ENCODE measurements at places on chromosomes 2 and 18. TPM values are rescaled to one million over a fixed set of nuclear protein-coding genes. Genes with fewer than 3 reads are reported as not detected.

Gene REEP1
- 0.53 TPM for total RNA-seq

Gene RAX
- total RNA-seq = not detected

Gene SLC39A10
- 47.4 TPM for total RNA-seq

Gene FAP
- 2.0 TPM for total RNA-seq

Gene CD226
- 0.20 TPM for total RNA-seq

Gene UGT1A10
- not detected for total RNA-seq

Gene GRHL1
- 0.85 TPM for total RNA-seq

Gene NUP35
- 22.1 TPM for total RNA-seq

Gene KIAA2012
- not detected for total RNA-seq

Gene IWS1
- 51.0 TPM for total RNA-seq

Gene LINC00305
- not detected for total RNA-seq

Gene TOGARAM2
- not detected for total RNA-seq

Gene MXD1
- 11.7 TPM for total RNA-seq

Gene FBXO15
- total RNA-seq = not detected

Gene ATOH8
- 12.7 TPM for total RNA-seq

Gene SERPINB4
- total RNA-seq = not detected

Gene AKAIN1
- total RNA-seq = not detected

Gene UGT1A6
- total RNA-seq = not detected

Gene GALNT3
- 0.85 TPM for total RNA-seq

Gene CYP26B1
- 1.1 TPM for total RNA-seq

Gene PDE11A
- total RNA-seq = 0.51 TPM

Gene MC4R
- not detected for total RNA-seq

Gene PKP4
- 55.1 TPM for total RNA-seq

Gene NLRC4
- total RNA-seq = not detected

Gene SH3BP4
- 105 TPM for total RNA-seq

Gene DLX2
- total RNA-seq = not detected

Gene FSHR
- not detected for total RNA-seq

Gene SMAD7
- total RNA-seq = 4.6 TPM

Gene NETO1
- total RNA-seq = not detected

Gene REG3G
- total RNA-seq = not detected

Gene ZNF804A
- not detected for total RNA-seq

Gene LIMS4
- 35.7 TPM for total RNA-seq

Gene TDRD15
- total RNA-seq = not detected

Gene TMEM247
- total RNA-seq = not detected

Gene EN1
- not detected for total RNA-seq

Gene HAT1
- 50.3 TPM for total RNA-seq

Gene UGT1A4
- total RNA-seq = not detected

Gene SERPINB13
- total RNA-seq = not detected

Gene TAF1B
- total RNA-seq = 29.4 TPM

Gene MC2R
- not detected for total RNA-seq

Gene LDAH
- 24.2 TPM for total RNA-seq

Gene ZNF396
- total RNA-seq = 0.72 TPM

Gene DSC2
- not detected for total RNA-seq

Gene ANKRD30BL
- total RNA-seq = not detected

Gene TTC31
- total RNA-seq = 20.1 TPM

Gene REG3A
- not detected for total RNA-seq

Gene FTCDNL1
- total RNA-seq = 0.27 TPM

Gene CPSF3
- 37.1 TPM for total RNA-seq

Gene LGALSL
- total RNA-seq = 2.3 TPM

Gene CYTIP
- not detected for total RNA-seq
